Dermis blood vessel endothelial cell (primary cell): ENCODE measurements at places on chromosomes 11 and 22. TPM values are rescaled to one million over a fixed set of nuclear protein-coding genes. Genes with fewer than 3 reads are reported as not detected.

The CCDC157 gene
- total RNA-seq: 1.5 and 2.2 TPM in 2 replicates

The SCN2B gene
- total RNA-seq: under 0.01 TPM in 1 of 2 replicates, not detected in the other

The LMO2 gene
- 107 and 149 TPM in 2 replicates for total RNA-seq

The APOL3 gene
- total RNA-seq: 212 and 214 TPM in 2 replicates

The BTG4 gene
- not detected in 2 replicates for total RNA-seq

The IL18 gene
- 0.33 and 0.34 TPM in 2 replicates for total RNA-seq

The ARHGAP8 gene
- 0.09 TPM in 1 of 2 replicates, not detected in the other for total RNA-seq

The IGLL1 gene
- total RNA-seq: not detected in 2 replicates

The VPS37C gene
- 9.7 and 14.1 TPM in 2 replicates for total RNA-seq

The PGA4 gene
- not detected in 2 replicates for total RNA-seq

The KCNA4 gene
- total RNA-seq: not detected in 2 replicates

The MYOD1 gene
- not detected in 2 replicates for total RNA-seq

The CSRP3 gene
- not detected in 2 replicates for total RNA-seq

The TOMM22 gene
- 59.8 and 76.6 TPM in 2 replicates for total RNA-seq

The PHF21B gene
- under 0.01 TPM in 1 of 2 replicates, not detected in the other for total RNA-seq

The HEPN1 gene
- not detected in 2 replicates for total RNA-seq

The HBD gene
- total RNA-seq: not detected in 2 replicates

The MYO7A gene
- total RNA-seq: 7.7 and 8.7 TPM in 2 replicates

The MCAM gene
- total RNA-seq: 1,172 and 1,718 TPM in 2 replicates

The INSC gene
- total RNA-seq: not detected in 2 replicates

The C11orf42 gene
- total RNA-seq: not detected in 2 replicates

The CASP1 gene
- total RNA-seq: 32.8 and 41.1 TPM in 2 replicates
